ENCODE measurements at places on chromosomes 6 and 20.

GRCh38 chr6:139371421-139372203 lies 2.8 kb downstream of the CITED2 start:
- peak; percentile 25 for DNase-seq

GRCh38 chr6:142907544-142907943 lies 37.4 kb downstream of the HIVEP2 start:
- no peak for DNase-seq

GRCh38 chr20:20711413-20711812 lies 1.0 kb downstream of the RALGAPA2 start:
- DNase-seq, result peak; percentile 48

GRCh38 chr6:5745081-5745480 lies 261.6 kb downstream of the NRN1 start:
- DNase-seq, result no peak

DNA sequence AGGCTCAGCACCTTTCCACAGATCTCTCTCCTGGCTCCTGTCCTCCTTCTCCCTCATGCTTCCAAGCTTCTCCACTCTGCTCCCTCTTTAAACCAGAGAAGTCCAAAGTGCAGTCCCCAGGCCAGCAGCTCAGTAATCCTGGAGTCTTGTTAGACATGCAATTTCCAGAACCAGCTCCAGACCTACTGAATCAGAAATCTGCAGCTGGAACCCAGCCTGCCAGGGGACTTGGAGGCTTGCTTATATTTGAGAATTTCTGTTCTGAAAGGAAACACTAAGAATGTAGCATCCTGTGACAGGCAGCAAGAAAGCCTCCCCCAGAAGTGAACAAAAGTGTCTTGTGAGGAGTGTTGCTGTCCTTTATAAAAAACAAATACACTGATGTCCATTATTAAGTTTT lies 438.1 kb downstream of the BCKDHB start:
- no peak for DNase-seq

GRCh38 chr6:137892271-137892708 lies 25.2 kb downstream of the TNFAIP3 start:
- no peak for DNase-seq

All from hematopoietic multipotent progenitor cell treated with erythropoietin and hydrocortisone succinate and interleukin-3 and kit ligand, for 4 days (in vitro differentiated cells).